ENCODE measurements at places on chromosomes 5 and 9. TPM values are rescaled to one million over a fixed set of nuclear protein-coding genes. Genes with fewer than 3 reads are reported as not detected.

DNA sequence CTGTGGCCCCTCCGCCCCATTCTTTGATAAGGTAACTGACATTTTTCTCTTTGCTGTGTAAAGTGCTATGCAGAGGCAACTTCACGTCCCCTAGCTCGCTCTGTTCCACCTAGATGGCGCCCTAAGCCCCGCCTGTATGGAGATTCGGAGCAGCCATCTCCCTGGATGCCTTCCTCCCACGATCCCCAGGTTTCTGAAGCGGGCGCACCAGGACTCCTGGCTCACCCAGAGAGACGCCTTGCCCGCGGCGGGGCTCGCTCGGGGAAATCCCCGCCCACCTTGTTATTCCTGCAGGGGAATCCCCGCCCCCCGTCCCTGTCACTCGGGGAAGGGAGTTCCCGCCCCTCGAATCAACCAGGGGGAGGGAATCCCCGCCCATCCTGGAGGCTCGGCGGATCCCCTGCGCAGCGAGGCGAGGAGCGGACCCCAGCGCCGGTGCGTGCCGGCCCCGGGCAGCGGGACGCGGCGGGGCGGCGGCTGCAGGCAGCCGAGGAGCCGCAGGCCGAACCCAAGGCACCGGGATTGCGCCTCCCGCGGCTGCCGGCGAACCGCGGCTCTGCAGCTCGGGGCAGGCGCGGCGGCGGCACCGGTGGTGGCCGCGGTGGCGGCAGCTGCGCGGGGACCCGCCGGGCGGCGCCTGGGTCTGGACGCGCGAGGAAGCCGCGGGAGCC lies at the start of gene PDZD2:
TSS of gene PDZD2 (plus strand) at position 384 of the 671 bp plus-strand sequence.
- peak; percentile 86 for DNase-seq

DNA sequence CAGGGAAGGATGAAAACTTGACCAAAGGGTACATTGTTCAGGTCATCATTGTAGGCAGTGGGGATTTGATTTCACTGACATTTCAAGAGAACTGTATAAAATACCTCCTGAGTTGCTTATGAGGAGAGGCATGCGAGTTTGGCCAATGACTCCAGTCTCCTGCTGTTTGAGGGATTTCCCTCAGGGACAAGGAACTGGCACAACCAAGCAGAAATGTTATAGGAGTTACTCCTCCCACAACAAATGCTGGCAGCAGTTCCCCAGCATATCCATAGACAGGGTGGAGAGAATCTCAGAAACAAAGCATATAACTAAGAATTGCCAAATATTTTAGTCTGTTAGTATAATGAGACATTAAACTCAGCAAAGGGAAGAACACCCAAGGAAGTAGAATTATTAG lies 47.2 kb upstream of the FBXL7 start:
- no peak for DNase-seq

WDR38 gene
- total RNA-seq, result 0.74 TPM

VLDLR gene
- 23.6 TPM for total RNA-seq

NR5A1 gene
- not detected for total RNA-seq

DNA sequence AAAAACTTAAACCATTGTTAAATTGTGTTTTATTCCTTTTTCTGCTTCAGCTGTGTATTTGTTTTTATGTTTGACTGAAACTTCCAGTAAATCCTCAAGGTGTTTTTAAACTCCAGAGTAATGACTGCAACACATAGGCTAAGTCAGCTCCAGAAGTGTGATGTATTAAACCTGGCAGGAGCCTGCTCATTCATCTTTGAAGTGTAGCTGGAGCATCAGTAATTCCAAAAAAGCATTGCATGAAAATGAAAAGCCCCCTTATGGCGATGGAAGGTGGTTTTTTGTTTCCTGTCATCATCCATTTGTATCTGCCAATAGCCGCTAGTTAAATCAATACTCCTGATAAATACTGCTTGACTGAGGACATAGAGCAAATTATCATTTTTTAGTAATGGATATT lies 474.2 kb upstream of the ADAMTS16 start:
- DNase-seq, result no peak

- DNase-seq, result no peak
Measured at GRCh38 chr5:173750538-173751265, 134.3 kb upstream of the BOD1 start.
